ENCODE measurements at places on chromosomes 5 and 9.

- DNase-seq, result no peak
Observed at GRCh38 chr5:163306421-163306820, 131.0 kb upstream of the CCNG1 start.

DNA sequence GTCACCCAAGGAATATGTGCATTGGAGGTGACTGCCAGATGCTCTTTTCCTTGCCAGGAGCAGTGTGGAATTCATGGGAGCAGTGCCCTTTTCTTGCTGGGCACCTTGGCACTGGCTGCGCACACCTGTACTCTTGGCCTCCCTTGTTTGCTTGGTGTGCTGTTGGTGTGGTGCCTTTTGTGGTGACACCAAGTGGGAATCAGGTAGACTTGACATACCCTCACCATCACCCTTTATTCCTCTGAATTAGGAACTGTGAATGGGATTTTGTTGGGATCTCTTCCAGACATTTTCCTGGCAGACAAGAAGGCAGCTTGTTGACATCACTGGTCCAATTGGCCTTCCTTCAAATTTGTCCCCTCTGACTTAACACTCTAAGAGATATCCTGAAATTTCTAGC is 82.3 kb downstream of the RAI14 start:
- DNase-seq, result no peak

DNA sequence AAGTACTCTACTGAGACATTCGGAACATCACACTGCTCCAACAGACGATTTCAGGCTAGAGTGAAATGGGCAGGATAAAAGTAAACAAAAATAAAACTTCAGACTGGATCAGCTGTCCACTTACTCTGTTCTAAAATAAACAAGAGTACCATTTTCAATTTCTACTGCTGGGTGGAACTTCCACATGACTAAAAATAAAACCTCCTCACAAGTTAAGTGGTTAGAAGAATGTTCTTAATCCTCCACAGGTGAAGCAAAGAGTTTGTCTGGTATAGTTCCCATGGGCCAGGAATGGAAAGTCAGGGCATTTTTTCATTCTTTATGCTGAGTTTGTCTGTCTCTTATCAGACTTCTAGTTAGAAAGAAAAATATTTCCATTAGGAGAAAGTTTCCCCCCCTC is 15.7 kb downstream of the NUDT12 start:
- no peak for DNase-seq

- peak; percentile 27 for DNase-seq
Observed at GRCh38 chr9:120714846-120715388, 647 bp upstream of the MEGF9 start.

DNA sequence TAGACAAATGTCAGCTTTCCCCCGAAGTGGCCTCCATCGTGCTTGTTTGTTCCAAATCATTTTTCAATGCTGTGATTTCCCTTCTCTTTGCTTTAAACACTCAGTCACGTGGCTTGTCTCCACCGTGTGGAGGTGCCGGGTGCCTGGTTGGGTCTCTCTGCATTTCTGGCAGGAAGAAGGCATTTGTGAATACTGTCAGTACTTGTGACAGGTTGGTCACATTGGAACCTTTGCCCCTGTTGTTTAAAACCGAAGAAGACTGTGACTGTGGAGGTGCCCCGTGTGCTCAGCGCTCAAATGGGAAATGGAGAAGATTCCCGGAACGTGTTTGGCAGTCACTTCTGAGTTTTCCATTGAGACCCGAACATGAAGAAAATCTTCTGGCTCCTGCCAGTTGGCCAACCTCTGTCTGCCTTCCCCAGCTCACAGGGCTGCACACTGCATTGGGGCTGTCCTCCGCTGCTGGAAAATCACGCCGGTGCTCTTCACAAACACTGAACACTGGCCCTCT is 74.6 kb downstream of the LMNB1 start:
- no peak for DNase-seq

GRCh38 chr5:1549475-1550030 is 25.8 kb upstream of the LPCAT1 start:
- no peak for DNase-seq

DNA sequence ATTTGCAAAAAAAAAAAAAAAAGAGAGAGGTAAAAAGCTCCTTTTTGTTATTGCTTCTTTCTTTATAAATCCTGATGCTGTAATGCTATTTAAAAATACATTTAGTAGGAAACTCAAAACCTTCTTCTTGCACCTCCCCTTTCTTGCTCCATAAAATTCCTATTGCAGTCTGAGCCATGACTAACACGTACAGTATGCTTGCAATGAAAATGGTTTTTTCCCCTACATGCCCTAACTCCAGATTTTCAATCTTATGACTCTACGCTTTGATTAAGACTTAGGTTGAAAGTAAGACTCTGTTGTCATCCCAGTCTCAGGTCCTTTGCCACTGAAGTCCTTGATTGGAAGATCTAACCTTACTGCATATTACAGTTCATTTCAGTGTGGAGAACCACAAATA is 23.9 kb downstream of the FGF10 start:
- no peak for DNase-seq

GRCh38 chr5:105816961-105817360 is 1853.8 kb downstream of the EFNA5 start:
- no peak for DNase-seq

GRCh38 chr5:1656271-1656975 is 132.7 kb upstream of the LPCAT1 start:
- no peak for DNase-seq

GRCh38 chr5:97266076-97266475 is 83.0 kb upstream of the RIOK2 start:
- no peak for DNase-seq

GRCh38 chr5:96563816-96564215 is 98.4 kb upstream of the CAST start:
- no peak for DNase-seq

- no peak for DNase-seq
Observed at GRCh38 chr9:13190040-13190439, 89.5 kb downstream of the MPDZ start.

DNA sequence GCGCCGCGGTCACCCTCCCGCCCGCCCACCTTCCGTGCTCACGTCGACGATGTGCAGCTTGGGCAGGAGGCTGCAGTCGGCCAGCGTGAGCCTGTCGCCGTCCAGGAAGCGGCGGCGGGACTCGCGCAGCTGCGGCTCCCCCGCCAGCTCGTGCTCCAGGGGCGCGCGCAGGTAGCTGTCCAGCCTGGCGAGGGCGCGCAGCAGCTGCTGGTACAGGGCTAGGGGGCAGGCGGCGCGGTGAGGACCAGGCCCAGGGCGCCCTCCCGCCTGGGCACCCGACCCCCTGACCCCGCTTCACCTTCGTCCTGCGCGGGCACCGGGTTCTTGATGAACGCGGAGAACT is 1.5 kb downstream of the CLIC3 start:
- DNase-seq, result no peak

DNA sequence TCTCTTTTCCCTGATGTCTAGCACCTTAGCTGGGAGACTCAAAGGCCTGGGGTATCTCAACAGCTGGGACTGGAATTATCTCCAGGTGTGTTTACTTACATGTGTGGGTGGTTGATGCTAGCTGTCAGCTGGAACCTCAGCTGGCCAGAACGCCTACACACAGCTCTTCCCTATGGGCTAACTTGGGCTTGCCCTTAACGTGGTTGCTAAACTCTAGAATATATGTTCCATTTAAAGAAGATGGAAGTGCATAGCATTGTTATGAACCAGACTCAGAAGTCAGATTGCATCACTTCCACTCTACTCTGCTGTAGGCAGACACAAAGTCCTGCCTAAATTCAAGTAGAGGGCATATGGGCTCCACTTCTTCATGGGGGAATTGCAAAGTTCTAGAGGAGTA is 29.3 kb downstream of the SGCD start:
- no peak for DNase-seq

GRCh38 chr9:136351252-136351800 is 12.2 kb downstream of the DNLZ start:
- no peak for DNase-seq

GRCh38 chr5:72101828-72102227 is 5.4 kb upstream of the MAP1B start:
- DNase-seq, result no peak

- no peak for DNase-seq
Observed at GRCh38 chr5:80097451-80097850, 62.3 kb downstream of the THBS4 start.

DNA sequence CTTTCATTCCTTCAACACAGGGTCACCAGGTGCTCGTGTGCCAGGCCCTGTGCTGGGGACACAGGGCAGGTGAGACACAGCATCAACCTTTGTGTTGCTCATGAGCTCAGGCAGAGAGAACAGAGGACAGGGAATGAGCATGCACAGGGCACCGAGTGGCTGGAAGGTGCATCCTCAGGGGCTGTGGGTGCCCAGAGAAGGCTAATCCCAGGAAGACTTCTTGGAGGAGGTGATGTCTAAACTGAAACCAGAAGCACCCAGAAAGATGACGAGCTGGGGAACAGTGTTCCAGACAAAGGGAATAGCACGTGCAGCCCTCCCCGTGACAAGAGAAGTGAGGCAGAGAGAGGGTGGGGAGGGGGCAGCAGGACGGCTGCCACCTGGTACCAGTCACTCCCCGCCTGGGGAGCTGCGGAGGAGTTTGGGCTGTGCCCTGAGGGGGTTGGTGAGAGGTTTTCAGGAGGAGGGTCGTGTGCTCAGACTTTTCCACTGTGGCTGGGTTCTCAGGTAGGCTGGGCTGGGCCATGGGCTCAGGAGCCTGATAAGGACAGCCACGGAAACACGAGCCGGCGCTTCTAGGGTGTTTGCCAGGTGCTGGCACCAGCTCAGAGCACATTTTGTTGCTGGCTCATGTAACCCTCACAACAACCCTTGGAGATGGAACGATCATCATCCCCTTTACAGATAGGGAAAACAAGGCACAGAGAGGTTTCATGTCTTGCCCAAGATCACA is 46.0 kb downstream of the HMCN2 start:
- no peak for DNase-seq

GRCh38 chr9:37984672-37985611 is 81.0 kb upstream of the SLC25A51 start:
- no peak for DNase-seq

DNA sequence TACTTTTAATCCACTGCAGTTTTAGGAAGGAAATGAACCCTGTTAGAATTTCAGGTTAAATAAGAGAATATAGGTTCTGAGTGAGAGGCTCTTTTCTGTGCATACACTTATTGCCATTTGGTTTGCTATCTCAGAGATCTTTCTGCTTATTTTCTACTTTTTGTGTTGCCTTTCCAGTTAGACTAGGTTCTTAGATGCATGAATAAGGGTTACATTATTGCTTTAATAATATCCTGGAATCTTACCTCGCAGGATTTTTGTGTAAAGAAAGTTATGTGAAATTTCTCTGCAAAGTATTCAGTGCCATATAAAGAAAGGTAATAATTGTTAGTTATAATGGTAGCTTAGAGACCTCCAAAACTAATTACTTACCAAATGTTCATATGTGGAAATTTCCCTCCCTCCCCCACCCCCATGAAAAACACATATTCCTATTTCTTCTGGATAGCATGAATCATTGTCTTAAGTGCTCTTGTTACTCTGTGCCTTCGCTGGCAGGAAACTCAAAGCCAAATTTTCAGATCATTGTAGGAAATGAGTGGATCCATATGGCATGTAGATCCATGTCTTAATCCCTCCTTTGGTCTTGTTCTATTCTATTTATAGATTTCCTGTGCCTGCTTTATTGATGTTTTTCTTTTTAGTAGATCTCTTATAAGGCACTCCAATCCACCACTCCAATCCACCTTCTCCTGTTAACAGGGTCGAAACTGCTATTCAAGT is 2.7 kb upstream of the APBA1 start:
- DNase-seq, result no peak

- no peak for DNase-seq
Observed at GRCh38 chr9:95499847-95500246, 16.9 kb downstream of the PTCH1 start.

- no peak for DNase-seq
Observed at GRCh38 chr9:73426269-73426668, 274.6 kb downstream of the ANXA1 start.
